Fibroblast of the aortic adventitia (primary cell): ENCODE measurements at places on chromosomes 4 and X. TPM values are rescaled to one million over a fixed set of nuclear protein-coding genes. Genes with fewer than 3 reads are reported as not detected.

The F9 gene
- not detected in 2 replicates for total RNA-seq

The AVPR2 gene
- not detected in 2 replicates for total RNA-seq

The SPANXN1 gene
- total RNA-seq = not detected in 2 replicates

The FMR1NB gene
- not detected in 2 replicates for total RNA-seq

The GRIA2 gene
- not detected in 2 replicates for total RNA-seq

The ADAM29 gene
- total RNA-seq = not detected in 2 replicates

The MAGED4 gene
- 13.7 and 14.7 TPM in 2 replicates for total RNA-seq

The TMEM33 gene
- 64.4 and 164 TPM in 2 replicates for total RNA-seq

The USP17L25 gene
- not detected in 2 replicates for total RNA-seq

The SPARCL1 gene
- not detected in 2 replicates for total RNA-seq

The SLC7A11 gene
- 21.8 and 118 TPM in 2 replicates for total RNA-seq

The PDCL2 gene
- not detected in 2 replicates for total RNA-seq

The PCDH18 gene
- total RNA-seq = 102 and 210 TPM in 2 replicates

The FRAS1 gene
- 1.9 and 16.8 TPM in 2 replicates for total RNA-seq

The NUDT10 gene
- 0.63 and 2.0 TPM in 2 replicates for total RNA-seq

The PASD1 gene
- total RNA-seq = not detected in 2 replicates

The NUDT6 gene
- total RNA-seq = 8.5 and 12.8 TPM in 2 replicates

The TMEM255A gene
- not detected in 2 replicates for total RNA-seq

The CSAG1 gene
- not detected in 2 replicates for total RNA-seq

The CLNK gene
- 0.08 TPM in 1 of 2 replicates, not detected in the other for total RNA-seq

The BEND2 gene
- total RNA-seq = not detected in 2 replicates

The MAGEC1 gene
- not detected in 2 replicates for total RNA-seq

The GRSF1 gene
- total RNA-seq = 73.1 and 75.3 TPM in 2 replicates

The PNPLA4 gene
- 1.5 and 14.2 TPM in 2 replicates for total RNA-seq

The CFAP99 gene
- total RNA-seq = not detected in 2 replicates

The ERCC6L gene
- total RNA-seq = 9.9 TPM in 1 of 2 replicates, not detected in the other

The NR3C2 gene
- total RNA-seq = 2.4 and 4.7 TPM in 2 replicates

The BLOC1S4 gene
- total RNA-seq = 5.4 and 7.0 TPM in 2 replicates

The ZNF182 gene
- 3.0 and 5.4 TPM in 2 replicates for total RNA-seq

The SLC4A4 gene
- total RNA-seq = 2.1 and 2.4 TPM in 2 replicates

The NSG1 gene
- 0.09 and 2.7 TPM in 2 replicates for total RNA-seq

The CT45A10 gene
- not detected in 2 replicates for total RNA-seq

The TCEAL7 gene
- 52.5 and 86.3 TPM in 2 replicates for total RNA-seq

The IGSF1 gene
- total RNA-seq = 0.09 and 0.16 TPM in 2 replicates

The AMBN gene
- not detected in 2 replicates for total RNA-seq

The GRIA3 gene
- total RNA-seq = 9.7 and 10.1 TPM in 2 replicates

The CXorf65 gene
- total RNA-seq = not detected in 2 replicates

The CHST7 gene
- 4.2 and 6.0 TPM in 2 replicates for total RNA-seq

The ADAMTS3 gene
- 5.0 and 20.3 TPM in 2 replicates for total RNA-seq

The PTTG2 gene
- not detected in 2 replicates for total RNA-seq

The LRIT3 gene
- under 0.01 TPM in 1 of 2 replicates, not detected in the other for total RNA-seq

The STAP1 gene
- not detected in 2 replicates for total RNA-seq

The CENPVL2 gene
- total RNA-seq = 0.41 TPM in 1 of 2 replicates, not detected in the other

The ING2 gene
- total RNA-seq = 14.8 and 21.2 TPM in 2 replicates

The OTC gene
- total RNA-seq = not detected in 2 replicates

The ADH7 gene
- 0.09 TPM in 1 of 2 replicates, not detected in the other for total RNA-seq

The HERC6 gene
- total RNA-seq = 4.9 and 14.0 TPM in 2 replicates

The IGFBP7 gene
- total RNA-seq = 263 and 2,449 TPM in 2 replicates
